ENCODE measurements at places on chromosomes 3 and 15.

DNA sequence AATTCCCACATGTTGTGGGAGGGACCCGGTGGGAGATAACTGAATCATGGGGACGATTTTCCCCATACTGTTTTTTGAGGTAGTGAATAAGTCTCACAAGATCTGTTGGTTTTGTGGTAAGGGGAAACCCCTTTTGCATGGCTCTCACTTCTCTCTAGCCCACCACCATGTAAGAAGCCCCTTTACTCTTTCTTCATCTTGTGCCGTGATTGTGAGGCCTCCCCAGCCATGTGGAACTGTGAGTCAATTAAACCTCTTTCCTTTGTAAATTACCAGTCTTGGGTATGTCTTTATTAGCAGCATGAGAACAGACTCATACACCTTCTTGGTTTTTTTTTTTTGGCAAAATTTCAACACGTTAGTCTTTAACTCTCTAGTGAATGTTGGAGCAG lies 18.1 kb downstream of the ARL8B start:
- no peak for DNase-seq

DNA sequence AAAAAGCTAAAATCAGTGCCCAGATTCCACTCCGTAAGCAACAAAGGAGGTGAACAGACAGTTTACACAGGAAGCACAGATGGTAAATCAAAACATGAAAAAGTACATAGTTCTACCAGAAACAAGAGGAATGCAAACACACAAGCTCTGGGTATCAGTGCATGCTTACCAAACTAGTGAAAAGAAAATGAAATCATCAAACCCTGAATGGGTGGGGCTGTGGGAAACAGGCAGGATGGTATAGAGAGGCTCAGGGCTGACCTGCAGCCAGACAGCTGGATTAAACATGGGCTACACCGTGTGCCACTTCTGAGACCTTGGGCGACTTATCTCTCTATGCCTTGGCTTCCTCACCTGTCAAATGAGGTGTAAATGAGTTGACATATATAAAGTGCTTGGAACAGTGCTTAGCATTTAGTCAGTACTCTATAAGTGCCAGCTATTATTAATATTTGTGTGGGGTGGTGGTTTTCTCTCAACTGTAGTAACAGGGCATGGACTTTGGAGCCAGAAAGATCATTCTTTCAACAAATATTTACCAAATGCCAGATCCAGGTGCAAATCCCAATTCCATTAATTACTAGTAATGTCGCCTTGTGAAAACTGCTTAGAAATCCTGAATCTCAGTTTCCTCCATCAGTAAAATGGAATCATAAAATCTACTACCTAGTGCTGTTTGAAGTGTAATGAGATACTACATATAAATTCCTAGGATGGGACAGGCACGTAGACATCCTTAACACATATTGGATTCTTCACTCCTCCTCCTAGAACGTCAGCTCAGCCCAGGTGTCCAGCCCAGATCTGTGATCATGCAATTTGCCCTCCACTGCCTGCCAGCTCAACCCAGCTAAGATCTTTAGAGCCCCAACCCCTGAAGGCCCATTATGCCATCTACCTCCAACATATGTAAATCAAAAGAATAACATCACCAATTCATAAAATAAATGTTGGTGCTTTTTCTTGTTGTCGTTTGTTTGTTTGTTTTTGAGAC lies 55.5 kb upstream of the SMAD3 start:
- DNase-seq, result no peak

DNA sequence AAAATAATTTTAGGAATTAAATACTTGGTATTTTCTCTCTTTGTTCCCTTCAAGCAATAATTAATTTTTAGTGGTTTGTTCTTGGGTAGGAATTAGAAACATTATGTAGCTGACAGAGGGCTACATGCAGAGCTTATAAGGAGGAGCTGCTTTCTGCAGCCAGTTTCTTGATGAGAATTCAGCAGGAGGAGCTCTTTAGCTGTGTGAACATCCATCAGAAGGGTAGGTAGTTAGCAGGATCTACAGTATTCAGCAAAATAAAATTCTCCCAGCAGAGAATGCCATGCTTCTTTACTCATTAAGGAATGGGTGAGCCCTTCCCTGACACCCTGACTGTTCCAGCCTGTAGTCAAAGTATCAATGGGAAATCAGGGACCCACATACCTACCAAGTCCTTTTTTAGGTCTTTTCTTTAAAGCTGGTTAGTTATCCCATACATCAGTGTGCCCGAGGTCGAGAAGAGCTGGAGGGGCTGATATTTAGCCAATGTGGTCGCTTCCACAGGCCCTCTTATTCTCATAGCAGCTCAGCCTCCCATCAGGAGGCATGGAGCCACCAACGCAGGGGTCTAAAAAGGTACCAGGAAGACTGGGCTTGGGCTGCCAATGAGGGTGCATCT lies 54.0 kb downstream of the KCNAB1 start:
- DNase-seq, result no peak

GRCh38 chr3:10993729-10994065 lies 1.1 kb downstream of the SLC6A1 start:
- DNase-seq, result no peak

GRCh38 chr3:176937541-176937940 lies 259.7 kb downstream of the TBL1XR1 start:
- no peak for DNase-seq

- DNase-seq, result no peak
Observed at GRCh38 chr3:110928016-110928662, 143.5 kb upstream of the NECTIN3 start.

GRCh38 chr3:153404157-153404556 lies 242.1 kb downstream of the RAP2B start:
- DNase-seq, result no peak

GRCh38 chr3:21056293-21056692 lies 694.7 kb downstream of the ZNF385D start:
- no peak for DNase-seq

DNA sequence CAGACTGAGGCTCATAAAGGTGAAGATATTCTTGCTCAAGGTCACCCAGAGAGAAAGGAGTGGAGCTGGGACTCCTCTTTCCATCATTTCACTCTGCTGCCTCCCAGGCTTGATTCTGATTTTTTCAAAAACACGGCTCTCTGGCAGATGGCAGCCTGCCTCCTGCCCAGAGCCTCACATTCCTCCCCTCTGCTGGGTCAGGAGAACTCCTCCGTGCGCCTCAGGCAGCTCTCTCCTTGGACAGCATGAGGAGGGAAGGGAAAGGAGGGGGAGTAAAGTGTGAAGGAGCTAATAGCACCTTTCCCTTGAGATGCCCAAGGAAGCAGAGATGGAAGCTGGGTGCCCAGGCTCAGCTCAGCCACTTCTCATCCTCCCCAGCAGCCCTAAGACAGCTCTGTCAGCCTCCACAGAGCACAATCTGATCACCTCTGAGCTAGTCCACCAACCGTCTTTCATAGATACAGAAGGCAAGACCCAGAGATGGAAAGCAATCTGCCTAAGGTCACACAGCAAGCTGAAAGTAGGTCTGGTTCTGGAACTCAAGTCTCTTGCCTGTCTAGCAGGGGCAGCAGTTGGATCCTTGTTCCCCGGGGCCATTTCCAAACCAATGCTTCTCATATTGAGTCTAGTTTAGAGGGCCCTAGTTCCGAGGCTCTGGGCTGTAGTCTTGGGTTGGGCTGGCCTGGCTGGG lies 3.5 kb downstream of the RLBP1 start:
- DNase-seq, result no peak

DNA sequence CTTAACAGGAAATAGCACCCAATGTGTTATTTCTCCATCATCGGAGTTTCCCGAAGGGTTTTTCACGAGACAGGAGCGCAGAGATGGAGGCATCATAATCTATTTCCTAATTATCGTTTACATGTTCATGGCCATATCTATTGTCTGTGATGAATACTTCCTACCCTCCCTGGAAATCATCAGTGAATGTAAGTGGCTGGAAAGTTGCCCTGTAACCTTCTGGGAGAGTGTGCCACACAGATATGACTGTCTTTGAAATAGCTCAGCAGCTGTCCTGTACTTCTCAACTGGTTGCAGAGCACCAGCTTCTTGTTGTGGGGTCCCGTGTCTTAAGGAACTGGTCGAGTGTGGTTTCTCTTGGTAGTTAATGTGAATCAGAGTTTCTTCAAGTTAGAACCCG lies 1.1 kb downstream of the SLC24A5 start:
- no peak for DNase-seq

DNA sequence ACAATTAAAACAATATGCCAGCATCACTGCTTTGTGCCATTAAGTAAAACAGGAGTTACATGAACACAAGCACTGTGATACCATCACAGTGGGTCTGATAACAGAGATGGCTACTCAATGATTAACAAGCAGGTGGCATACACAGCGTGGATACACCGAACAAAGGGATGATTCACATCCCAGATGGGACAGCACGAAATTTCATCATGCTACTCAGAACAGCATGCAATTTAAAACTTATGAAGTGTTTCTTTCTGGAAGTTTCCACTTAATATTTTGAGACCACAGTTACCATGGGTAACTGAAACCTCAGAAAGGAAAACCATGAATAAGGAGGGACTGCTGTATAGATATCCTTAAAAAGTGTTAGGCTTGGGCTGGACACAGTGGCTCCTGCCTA lies 44.5 kb downstream of the SLC24A1 start:
- no peak for DNase-seq

DNA sequence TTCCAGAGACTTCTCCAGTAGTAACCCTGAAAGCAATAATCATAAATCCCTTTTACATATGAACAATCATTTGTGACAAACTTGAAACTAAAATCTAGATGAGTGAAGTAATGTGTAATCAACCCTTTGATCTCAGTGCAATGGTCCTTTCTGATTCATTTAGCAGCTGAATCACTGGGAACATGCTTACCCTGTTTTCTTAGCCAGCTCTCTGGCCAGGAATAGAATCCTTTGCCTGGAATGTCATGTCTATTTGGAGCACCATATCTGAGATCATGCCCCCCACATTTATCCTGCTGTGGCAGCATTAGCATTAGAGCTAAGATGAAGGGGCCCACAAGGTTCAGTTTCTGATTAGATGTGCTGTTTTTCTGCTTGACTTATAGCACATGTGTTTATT lies 309.8 kb downstream of the OXSM start:
- DNase-seq, result no peak

GRCh38 chr3:126542340-126543241 lies 16.1 kb downstream of the C3orf22 start:
- DNase-seq, result no peak

- no peak for DNase-seq
Observed at GRCh38 chr3:27353221-27353620, 16.0 kb downstream of the NEK10 start.

DNA sequence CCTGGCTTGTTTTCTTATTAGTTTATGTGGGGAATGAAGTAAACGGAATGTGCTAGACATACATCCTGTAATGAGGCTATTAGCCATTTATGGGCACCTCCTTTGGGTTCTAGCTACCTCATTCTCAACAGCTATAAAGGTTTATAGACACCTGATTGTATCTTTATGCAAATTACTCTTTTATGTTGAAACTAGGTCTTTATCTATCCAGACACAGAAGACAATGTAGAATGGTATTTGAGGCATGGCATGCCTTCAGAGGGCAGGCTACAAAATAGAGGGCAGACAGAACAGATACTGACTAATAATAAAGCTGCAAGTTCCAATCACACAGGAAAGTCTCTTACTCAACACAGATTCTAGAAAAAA lies 27.1 kb downstream of the TBC1D2B start:
- no peak for DNase-seq

DNA sequence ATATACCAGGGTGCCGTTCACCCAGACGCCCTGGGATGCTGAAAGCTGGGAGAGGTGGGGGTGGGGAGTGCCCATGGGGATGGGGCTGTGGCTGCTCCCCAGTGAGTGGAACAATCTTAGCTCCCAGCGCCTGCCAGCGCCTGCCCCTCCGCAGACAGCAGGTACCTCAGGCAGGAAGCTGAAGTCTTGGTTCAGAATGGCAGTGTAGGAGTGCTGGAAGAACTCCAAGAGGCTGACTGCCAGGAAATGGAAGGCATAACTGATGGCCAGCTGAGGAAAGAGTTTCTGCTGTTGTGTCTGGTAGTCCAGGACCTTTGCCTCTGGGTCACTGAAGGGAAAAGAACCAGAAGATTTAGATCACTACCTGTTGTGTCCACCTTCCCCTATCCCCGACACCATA lies 8.4 kb downstream of the ACOX2 start:
- no peak for DNase-seq

DNA sequence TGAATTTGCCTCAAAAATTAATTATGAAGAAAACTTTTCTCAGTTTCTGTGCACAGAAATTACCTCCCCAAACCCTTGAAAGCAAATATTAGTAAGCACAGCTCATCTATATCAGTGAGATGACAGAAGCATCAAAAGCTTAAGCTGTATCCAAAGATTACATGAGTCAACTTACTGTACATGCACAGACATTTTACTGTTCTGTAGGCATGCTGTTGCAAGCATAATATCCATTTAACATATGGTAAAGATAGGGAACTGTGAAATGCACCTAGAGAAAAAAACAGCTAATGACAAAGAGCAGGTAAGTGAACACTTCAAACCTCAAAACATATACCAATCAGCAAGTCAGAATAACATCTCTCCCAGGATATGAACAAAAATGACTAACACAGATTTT lies 20.9 kb downstream of the SHOX2 start:
- DNase-seq, result no peak

- DNase-seq, result no peak
Observed at GRCh38 chr3:78901544-78901943, 866.3 kb downstream of the ROBO1 start.

- no peak for DNase-seq
Observed at GRCh38 chr15:51855612-51856011, 26.2 kb downstream of the TMOD3 start.

- DNase-seq, result no peak
Observed at GRCh38 chr15:89116404-89116803, 28.1 kb downstream of the ABHD2 start.

DNA sequence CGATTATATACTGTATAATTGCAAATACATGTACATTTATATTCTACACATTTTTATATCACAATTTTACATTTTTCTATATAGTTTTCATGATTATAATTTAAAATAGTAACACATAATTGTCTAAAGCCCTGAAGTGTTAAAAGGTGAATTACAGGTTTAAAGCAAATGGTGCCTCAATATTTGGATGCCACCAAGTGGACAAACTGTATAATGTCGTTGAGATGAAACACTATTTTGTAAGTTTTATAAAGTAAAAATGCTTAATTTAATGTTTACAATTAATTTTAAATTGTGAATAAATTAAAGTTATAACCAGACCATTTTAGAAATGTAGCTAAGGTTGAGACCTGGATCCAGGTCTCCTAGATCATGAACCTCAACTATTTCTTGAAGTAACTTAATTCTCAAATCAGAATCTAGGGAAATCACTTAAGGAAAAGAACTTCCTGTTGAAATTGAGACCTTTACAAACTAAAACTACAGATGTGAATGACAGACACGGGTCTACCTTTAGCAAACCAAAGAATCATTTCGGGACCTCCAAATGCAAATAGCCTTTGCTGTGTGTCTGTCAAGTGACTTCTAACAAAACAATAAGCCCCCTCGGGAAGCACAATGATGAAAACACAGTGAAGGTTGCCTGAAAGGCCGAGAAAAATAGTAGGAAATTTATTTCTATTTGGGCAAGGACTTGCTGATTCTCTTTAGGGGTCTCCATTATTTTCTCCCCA lies 37.8 kb downstream of the EHHADH start:
- DNase-seq, result no peak

DNA sequence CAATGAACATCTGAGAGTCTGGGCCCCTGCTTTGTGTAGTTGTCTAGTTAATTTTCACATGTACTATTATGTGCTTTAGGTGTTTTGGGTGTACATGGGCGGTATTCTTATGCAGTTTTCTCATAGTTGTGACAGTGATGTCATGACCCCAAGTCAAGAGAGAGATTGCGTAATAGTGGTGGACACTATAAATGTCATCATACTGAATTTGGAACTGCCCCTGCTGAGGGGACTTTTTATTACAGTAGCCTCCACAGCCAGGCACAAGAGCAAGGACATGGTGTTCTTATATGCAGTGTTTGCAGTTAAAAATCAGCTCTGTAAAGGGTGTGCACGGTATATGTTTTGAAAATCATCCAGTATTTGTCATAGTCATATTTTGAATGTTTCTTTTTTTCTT lies 29.5 kb downstream of the ABHD2 start:
- no peak for DNase-seq
